Femur (tissue), 1 donor: ENCODE measurements at places on chromosomes 3 and 15.

DNA sequence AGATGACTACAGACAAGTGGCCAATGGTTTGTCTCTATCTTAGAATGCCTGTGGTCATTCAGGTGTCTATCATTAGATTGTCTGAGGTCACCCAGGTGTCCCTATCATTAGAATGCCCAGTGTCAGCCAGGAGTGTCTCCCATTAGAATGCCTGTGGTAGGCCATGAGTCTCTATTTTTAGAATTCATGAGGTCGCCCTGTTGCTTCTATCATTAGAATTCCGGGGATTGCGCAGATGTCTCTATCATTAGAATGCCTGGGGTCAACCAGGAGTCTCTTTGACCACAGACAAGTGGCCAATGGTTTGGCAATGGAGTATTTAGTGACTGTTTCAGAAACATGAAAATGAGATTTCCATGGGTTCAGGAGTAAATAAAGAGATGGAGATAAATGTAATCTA, 7.6 kb downstream of the RTP2 start:
- no peak for DNase-seq

DNA sequence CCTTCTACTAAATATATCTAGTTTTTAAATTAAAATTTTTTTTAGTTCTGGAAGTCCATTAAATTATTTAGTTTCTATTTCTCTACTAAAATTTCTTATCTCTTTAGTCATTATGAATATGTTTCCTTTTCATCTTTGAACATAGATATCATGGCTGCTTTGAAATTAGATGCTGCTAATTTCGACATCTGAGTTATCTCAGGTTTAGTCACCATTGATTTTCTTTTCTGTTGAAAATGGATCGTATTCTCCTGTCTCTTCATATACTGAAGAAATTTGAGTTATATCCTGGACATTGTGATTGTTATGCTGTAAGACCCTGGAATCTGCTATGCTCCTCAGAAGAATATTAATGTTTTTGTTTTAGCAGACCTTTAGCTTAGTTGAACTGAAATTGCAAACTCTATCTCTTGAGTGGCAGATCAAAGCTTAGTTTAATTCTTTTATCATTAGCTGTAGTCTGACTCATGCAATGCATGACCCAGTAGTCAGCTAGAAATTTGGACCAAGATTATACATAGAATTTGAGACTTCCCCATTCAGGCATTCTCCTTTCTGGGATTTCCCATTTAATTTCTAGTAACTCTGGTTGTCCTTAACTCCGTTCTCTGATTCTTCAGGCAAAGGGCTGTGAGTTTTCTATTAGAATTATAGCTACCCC, 439.8 kb upstream of the IL12A start:
- DNase-seq: no peak

- no peak for DNase-seq
These were observed 114.5 kb downstream of the FMN1 start for GRCh38 chr15:33080006-33080405.

- no peak for DNase-seq
These were observed 11.1 kb upstream of the LACTB start for GRCh38 chr15:63110428-63111026.

DNA sequence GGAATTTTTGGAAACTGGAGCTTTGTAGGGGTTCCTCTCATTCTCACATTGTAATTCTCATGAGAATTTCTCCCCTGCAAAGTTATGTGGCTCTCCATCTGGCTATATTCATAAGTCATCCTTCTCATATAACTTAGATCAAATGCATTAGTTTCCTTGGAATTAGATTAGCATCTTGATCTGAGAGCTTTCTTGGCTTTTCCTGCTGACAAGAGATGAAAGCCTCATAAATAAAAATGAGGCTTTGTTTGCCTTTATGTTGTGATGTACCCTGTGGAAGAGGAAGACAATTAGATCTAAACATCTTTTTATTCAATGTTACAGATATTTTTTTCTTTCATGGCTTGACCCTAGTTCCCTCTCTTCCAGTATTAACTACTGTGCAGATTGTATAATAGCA, 165.4 kb upstream of the ZPLD1 start:
- no peak for DNase-seq

DNA sequence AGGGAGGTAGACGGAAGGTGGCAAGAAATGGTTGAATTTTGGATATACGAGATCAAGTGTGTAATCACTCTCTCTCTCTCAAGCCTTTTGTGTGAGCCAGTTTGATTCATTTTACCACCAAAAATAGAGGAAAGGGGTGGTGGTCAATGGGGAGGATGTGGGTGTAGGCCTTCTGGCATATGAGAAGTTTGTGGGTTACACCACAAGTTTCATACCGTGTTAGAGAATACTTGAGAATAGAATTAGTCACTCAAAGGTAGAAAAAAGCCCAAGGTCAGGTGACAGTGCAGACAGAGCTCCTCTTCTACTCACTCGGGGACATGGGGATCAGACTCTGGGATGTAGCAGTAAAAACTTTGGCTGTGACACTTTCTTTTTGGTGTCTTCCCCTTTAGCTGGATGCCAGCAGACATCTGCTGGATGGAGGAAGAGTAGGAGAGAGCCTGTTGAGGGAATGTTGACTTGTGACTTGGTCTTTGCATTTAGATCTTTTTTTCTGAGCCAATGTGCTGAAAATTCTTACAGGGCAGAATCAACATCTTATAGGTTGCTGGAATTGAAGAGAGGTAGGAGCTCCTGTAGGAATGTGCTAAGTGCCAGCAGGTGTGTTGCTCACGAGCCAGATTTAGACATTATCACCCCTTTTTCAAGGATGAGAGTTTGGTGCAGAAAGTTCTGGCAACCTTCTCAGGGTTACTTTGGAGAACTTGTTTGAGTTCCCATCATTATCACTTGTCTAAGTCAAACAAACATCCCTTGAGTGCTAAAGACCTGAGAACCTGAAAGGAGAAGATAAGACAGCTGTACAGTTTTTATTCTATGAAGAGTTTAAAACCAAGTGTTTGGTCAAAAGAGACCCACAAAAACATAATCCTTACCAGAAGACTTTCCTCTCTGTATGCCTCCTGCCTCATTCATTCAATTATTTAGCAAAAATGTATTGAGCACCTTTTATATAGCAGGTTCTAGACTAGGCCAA, 43.9 kb upstream of the RYK start:
- DNase-seq: no peak

- DNase-seq: no peak
These were observed 458.3 kb upstream of the CBLB start for GRCh38 chr3:106326941-106327695.

- DNase-seq: no peak
These were observed 625.9 kb downstream of the NLGN1 start for GRCh38 chr3:174023421-174023820.

DNA sequence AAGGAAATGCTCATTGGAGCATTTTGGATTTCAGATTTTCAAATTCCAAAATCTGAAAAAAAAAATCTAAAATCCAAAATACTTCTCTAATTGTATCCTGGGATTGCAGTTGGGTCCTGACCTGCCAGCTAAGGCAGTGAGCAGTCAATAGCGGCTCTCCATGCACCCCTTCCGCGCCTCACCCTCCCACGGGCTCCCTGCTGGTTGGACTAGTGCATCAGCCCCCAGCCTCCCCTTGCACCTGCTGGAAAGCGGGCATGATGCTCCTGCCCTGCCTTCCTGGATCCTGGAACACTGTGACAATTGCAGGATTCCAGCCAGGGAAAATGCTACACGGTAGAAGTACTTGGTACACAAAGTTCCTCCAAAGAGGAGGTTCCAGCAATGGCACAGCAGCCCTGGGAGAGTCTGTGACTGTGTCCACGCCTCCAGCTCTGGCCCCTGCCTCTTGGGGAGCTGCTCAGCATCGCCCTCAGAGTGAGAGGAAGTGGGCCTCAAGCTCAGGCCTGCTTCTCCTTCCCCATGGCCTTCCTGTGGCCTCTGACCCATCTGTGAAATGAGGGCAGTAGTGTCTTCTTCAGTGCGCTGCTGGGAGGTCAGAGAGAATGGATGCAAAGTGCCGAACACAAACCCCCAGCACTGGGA, 39.5 kb upstream of the CHRNB4 start:
- no peak for DNase-seq

GRCh38 chr15:90954712-90955623, at the start of gene RCCD1:
Gene RCCD1 (plus strand): TSS chr15:90954884. CDS start chr15:90956735, 1,851 bp downstream.
- DNase-seq: peak; percentile 97

- no peak for DNase-seq
These were observed 74.9 kb upstream of the TNIK start for GRCh38 chr3:171535133-171535532.

- DNase-seq: peak; percentile 89
These were observed 82.6 kb downstream of the LSM3 start for GRCh38 chr3:14261229-14261628.

GRCh38 chr3:106685745-106686144, 691.5 kb upstream of the CCDC54 start:
- DNase-seq: no peak

DNA sequence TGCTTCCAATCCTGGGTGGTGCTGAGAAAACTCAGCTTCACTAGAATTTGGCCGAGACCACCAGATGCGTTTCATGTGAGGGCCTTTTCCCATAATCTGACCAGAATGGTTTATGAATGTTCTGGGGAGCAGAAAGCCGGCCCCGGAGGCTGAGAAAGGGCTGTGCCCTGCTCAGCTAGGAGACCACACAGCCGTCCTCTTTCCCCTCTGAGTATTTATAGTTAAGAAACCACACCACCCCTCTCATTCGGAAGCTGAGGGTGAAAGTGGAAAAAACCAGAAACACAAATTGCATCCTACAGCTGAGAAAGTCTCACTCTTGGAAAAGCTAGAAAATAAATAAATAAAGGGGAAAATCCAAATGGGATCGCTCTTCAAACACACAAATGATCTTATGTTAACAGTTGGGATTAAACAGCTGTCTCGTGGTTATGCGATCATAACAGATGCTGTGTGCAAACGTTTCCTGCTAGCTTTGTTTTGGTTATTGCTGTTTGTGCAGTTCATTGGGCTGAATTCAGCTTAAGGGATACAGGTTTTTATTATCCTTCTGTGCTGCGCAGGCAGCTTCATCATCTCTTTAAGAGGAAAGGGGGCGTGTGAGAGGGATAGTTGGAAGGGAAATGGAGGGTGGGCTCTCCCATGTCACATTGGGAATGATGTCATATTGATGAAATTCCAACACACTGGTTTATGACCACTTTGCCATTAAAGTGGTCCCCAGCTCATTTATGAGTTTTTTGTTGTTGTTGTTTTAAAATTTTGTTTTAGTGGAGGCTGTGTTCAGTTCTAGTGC, 1026.2 kb upstream of the NR2F2 start:
- peak; percentile 78 for DNase-seq

- no peak for DNase-seq
These were observed 152.3 kb downstream of the MAGI1 start for GRCh38 chr3:65886391-65886790.

GRCh38 chr3:145953316-145953715, 207.7 kb downstream of the PLOD2 start:
- no peak for DNase-seq

- DNase-seq: peak; percentile 67
These were observed at the start of gene VWA5B2 for GRCh38 chr3:184229394-184230080. Gene VWA5B2 (plus strand): TSS chr3:184229585. CDS start chr3:184230529, 944 bp downstream.

DNA sequence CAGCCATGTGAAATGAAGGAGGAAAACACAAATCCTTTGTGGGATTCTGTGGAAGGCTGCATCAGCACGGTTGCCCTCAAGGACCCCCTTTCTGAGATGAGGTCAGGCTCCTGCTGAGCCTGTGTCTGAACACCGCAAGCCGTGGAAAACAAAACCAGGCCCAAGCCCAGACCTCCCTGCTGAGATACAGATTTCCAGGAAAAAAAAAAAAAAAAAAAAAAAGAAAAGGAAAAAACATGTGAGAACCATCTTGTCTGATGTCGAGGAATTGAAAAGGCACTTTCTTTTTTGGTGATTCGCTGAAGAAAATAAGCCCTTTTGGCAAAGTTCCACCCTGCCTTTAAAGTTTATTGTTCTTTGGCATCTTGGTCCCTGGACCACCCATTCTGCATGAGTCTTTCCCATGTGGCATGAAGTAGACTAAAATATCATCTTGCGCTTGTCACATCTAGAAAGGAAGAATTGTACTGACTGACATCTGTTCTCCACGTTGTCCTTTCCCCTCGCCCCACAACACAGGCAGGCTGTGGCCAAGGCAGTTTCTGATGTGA, 117.6 kb downstream of the CHST2 start:
- DNase-seq: peak; percentile 40

GRCh38 chr15:78855746-78856145, 16.9 kb upstream of the MORF4L1 start:
- no peak for DNase-seq

GRCh38 chr3:57791245-57791644, 35.1 kb downstream of the SLMAP start:
- no peak for DNase-seq

DNA sequence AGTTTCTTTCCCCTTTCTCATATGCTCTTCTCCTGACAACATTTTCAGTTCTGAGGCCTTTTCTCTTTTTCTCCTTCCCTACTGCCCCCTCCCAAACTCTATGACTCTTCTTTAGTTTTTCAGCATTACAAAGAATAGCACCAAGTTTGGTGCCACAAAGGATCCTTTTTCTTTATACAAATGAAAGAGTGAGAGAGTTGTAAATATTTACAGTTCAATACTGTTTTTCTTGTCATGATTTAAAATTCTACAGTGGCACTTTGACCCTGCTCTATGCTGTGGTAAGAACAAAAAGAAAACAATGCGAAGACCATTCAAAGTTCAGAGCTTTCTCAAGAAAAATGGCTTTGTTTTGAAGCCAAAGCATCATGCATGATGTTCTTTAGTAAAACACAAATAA, 667.9 kb upstream of the SGO1 start:
- DNase-seq: no peak

DNA sequence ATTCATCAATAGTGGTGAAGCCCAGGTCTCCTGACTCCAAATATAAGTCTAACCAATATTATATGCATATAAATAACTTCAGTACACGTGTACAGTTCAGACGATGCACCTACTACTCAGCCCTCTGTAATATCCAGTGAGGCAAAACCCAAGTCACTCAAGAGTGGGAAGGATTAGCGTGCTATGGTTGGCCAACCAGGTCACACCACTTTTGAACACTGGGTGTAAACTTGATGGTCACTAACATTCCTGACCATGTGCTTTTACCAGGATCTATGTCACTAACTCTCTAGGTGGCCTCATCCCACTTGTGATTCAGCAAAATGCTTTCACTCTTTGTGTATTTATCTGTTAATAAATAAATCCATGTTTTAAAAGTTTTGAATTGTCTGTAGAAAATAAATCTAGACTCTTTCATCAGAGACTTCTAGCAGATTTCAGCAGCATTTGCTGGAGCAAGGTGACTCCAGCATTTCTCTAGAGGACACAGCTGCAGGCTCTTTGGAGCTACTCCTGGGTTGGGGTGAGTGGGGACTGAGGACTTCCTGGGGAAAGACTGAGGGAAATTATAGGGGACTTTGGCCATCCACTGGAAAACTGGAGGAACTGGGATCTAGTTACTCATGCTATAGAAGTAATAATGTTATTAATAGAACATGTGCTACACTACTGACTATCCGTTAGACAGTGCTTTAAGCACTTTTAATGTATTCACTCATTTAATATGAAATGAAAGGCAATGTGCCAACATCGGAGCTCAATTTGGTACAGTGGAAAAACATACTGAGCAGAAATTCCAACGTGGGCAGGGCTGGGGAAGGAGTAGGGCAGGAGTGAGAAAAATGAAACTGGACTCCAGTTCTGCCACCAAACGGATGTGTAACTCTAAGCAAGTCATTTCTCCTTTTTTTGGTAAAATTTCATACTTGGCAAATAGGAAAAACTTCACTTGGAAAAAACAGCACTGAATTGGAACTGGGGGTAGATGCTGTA, 97.9 kb downstream of the RORA start:
- no peak for DNase-seq
